ENCODE measurements at places on chromosomes 12 and 14.

GRCh38 chr12:122886851-122887818 is 8.8 kb downstream of the VPS37B start:
- DNase-seq = no peak

GRCh38 chr14:69858801-69859200 is 20.4 kb upstream of the SMOC1 start:
- no peak for DNase-seq

GRCh38 chr14:103052407-103052806 is 4.9 kb downstream of the CDC42BPB start:
- DNase-seq = no peak

GRCh38 chr12:100058482-100059029 is 73.8 kb upstream of the ANKS1B start:
- no peak for DNase-seq

DNA sequence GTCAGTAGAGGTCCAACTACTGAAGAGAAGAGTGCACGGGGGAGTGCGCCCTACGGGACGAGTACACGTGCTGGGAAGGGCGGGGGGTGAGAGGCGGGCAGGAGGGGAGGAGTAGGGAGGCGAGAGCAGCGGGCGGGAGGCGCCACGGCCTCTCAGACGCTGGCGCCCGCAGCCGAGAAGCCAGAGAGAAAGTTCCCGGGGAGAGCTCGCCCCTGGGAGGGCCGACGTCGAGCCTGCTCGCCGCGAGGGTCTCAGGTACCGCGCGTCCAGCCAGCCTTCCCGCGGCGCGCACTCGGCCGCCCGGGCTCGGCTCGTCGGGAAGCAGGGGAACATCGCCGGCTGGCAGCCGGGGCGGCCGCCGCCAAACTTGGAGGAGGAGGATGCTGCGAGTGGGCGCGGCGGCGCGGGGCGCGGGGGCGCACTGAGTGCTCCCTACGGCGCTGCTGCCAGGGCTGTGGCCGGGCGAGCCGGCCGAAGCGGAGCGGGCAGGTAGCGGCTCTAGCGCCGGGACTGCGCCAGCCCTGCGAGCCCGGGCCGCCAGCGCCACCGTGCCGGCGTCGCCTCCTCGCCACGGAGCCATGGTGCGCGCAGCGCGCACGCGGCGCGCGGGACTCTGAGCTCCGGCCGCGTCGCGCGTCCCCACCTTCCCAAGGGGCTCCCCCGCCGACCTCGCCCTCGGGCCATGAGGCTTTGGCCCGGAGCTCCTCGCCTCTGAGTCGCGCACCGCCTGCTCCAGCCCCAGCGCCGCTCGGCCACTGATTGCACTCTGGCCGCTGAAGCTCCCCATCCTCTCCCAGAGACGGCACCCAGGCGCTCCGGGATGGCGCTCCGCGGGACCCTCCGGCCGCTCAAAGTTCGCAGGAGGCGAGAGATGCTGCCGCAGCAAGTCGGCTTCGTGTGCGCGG is at the start of gene SLC24A4:
SLC24A4 (plus strand) TSS at position 155 of the 905 bp plus-strand sequence; CDS start at position 821, 666 bp downstream.
- DNase-seq = no peak

- no peak for DNase-seq
Measured at GRCh38 chr12:82383930-82384552, 25.7 kb downstream of the METTL25 start.

All from GOT3 (cell line).